A549 treated with dexamethasone at 1 μM for 4 hours (cell line): ENCODE measurements at places on chromosomes 4 and X. TPM values are rescaled to one million over a fixed set of nuclear protein-coding genes. Genes with fewer than 3 reads are reported as not detected.

Gene GLOD5
- not detected in 5 replicates for total RNA-seq

Gene AMTN
- total RNA-seq: 0.12 to 0.18 TPM in 2 of 5 replicates, not detected in the others

Gene NCAPG
- 19.3 to 32.3 TPM (median 25.9 TPM) in 5 replicates for total RNA-seq

Gene GASK1B
- total RNA-seq: 0.44 to 0.51 TPM (median 0.47 TPM) in 5 replicates

Gene MAGEB10
- not detected in 5 replicates for total RNA-seq

Gene STOX2
- total RNA-seq: 1.5 to 4.2 TPM (median 2.9 TPM) in 5 replicates

Gene LIAS
- 9.6 to 11.6 TPM (median 11.4 TPM) in 5 replicates for total RNA-seq

Gene VEGFC
- 8.5 to 10.6 TPM (median 9.0 TPM) in 5 replicates for total RNA-seq

Gene FAM9C
- 0.05 TPM in 1 of 5 replicates, not detected in the others for total RNA-seq

Gene SYN1
- 0.15 to 0.73 TPM (median 0.42 TPM) in 5 replicates for total RNA-seq

Gene FGF5
- 0.11 to 0.31 TPM (median 0.12 TPM) in 5 replicates for total RNA-seq

Gene LRCH2
- total RNA-seq: 0.02 to 0.05 TPM (median 0.02 TPM) in 4 of 5 replicates, not detected in the other

Gene RBMXL3
- not detected in 5 replicates for total RNA-seq

Gene KIF4A
- 23.8 to 29.9 TPM (median 27.9 TPM) in 5 replicates for total RNA-seq

Gene SYTL4
- 2.3 to 4.1 TPM (median 3.2 TPM) in 5 replicates for total RNA-seq

Gene GAGE13
- not detected in 5 replicates for total RNA-seq

Gene PDS5A
- 22.6 to 32.2 TPM (median 28.8 TPM) in 5 replicates for total RNA-seq

Gene DGKK
- not detected in 5 replicates for total RNA-seq

Gene SPRY1
- total RNA-seq: 5.6 to 8.1 TPM (median 7.1 TPM) in 5 replicates

Gene SLC10A7
- 1.8 to 2.8 TPM (median 2.3 TPM) in 5 replicates for total RNA-seq

Gene CPEB2
- 4.7 to 9.1 TPM (median 6.7 TPM) in 5 replicates for total RNA-seq

Gene RBM46
- total RNA-seq: not detected in 5 replicates

Gene SPATA4
- 0.14 to 0.32 TPM (median 0.21 TPM) in 5 replicates for total RNA-seq

Gene GPRIN3
- 1.2 to 2.7 TPM (median 2.2 TPM) in 5 replicates for total RNA-seq

Gene ANXA10
- 2.3 to 2.9 TPM (median 2.7 TPM) in 5 replicates for total RNA-seq

Gene STARD8
- total RNA-seq: 1.3 to 1.8 TPM (median 1.6 TPM) in 5 replicates

Gene METTL14
- 13.7 to 20.9 TPM (median 17.3 TPM) in 5 replicates for total RNA-seq

Gene HHIP
- total RNA-seq: 0.49 to 1.4 TPM (median 0.66 TPM) in 5 replicates

Gene FUNDC1
- 25.2 to 29.7 TPM (median 26.5 TPM) in 5 replicates for total RNA-seq

Gene CXCL5
- 24.2 to 32.4 TPM (median 25.3 TPM) in 5 replicates for total RNA-seq

Gene AKAP17A
- total RNA-seq: 25.5 to 40.5 TPM (median 37.7 TPM) in 5 replicates

Gene BEX4
- total RNA-seq: 1.7 to 2.9 TPM (median 2.2 TPM) in 5 replicates

Gene SUPT20HL1
- not detected in 5 replicates for total RNA-seq

Gene DUSP21
- total RNA-seq: not detected in 5 replicates

Gene DUSP9
- 1.0 to 2.0 TPM (median 1.3 TPM) in 5 replicates for total RNA-seq

Gene DMRTC1
- total RNA-seq: not detected in 5 replicates

Gene TLR8
- not detected in 5 replicates for total RNA-seq

Gene ELMOD2
- total RNA-seq: 10.3 to 14.9 TPM (median 11.0 TPM) in 5 replicates

Gene PF4V1
- not detected in 5 replicates for total RNA-seq

Gene PALLD
- 60.3 to 80.3 TPM (median 76.5 TPM) in 5 replicates for total RNA-seq

Gene CCDC110
- 0.05 TPM in 1 of 5 replicates, not detected in the others for total RNA-seq

Gene TMEM144
- total RNA-seq: 3.0 to 3.7 TPM (median 3.5 TPM) in 5 replicates

Gene HEPH
- total RNA-seq: 0.02 TPM in 1 of 5 replicates, not detected in the others

Gene PCSK1N
- 16.0 to 47.0 TPM (median 40.7 TPM) in 5 replicates for total RNA-seq

Gene SULT1B1
- 0.02 to 0.07 TPM (median 0.03 TPM) in 4 of 5 replicates, not detected in the other for total RNA-seq
